Left lung (tissue), 14 donors: ENCODE measurements at places on chromosomes 3 and 15. TPM values are rescaled to one million over a fixed set of nuclear protein-coding genes. Genes with fewer than 3 reads are reported as not detected.

GRCh38 chr3:127822682-127823425 is 539 bp upstream of the MGLL start:
- no peak for DNase-seq
- no peaks in the 10 kb centered on the region for H3K27me3 ChIP-seq
- H3K4me1 ChIP-seq = peaks cover 17% of the 10 kb centered on the region
- peak overlapping the region; percentile 66 for H3K4me3 ChIP-seq
- H3K27ac ChIP-seq = peak overlapping the region; percentile 86
- no peaks in the 10 kb centered on the region for H3K36me3 ChIP-seq

DNA sequence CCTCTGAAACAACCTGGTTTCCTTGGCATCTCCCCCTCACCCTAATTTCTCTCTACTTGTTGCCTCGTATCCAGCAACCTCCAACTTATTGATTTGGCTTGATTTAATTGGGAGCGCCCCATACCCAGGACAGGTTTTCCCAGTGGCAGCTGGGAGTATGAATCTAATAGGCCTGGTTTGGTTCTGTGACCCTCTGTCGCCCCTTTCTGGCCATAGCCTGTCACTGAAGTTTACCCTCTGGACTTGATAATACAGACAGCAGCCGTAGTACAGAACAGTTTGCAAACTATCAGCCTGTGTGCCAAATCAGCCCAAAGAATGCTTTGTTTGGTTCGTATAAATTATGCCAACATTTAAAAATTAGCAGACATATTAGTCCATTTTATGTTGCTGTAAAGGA is 525.1 kb upstream of the GOLIM4 start:
- no peaks in the 10 kb centered on the region for H3K27me3 ChIP-seq
- no peaks in the 10 kb centered on the region for H3K36me3 ChIP-seq
- no peak overlapping the region for H3K27ac ChIP-seq
- no peak for DNase-seq
- no peaks in the 10 kb centered on the region for H3K4me1 ChIP-seq

DNA sequence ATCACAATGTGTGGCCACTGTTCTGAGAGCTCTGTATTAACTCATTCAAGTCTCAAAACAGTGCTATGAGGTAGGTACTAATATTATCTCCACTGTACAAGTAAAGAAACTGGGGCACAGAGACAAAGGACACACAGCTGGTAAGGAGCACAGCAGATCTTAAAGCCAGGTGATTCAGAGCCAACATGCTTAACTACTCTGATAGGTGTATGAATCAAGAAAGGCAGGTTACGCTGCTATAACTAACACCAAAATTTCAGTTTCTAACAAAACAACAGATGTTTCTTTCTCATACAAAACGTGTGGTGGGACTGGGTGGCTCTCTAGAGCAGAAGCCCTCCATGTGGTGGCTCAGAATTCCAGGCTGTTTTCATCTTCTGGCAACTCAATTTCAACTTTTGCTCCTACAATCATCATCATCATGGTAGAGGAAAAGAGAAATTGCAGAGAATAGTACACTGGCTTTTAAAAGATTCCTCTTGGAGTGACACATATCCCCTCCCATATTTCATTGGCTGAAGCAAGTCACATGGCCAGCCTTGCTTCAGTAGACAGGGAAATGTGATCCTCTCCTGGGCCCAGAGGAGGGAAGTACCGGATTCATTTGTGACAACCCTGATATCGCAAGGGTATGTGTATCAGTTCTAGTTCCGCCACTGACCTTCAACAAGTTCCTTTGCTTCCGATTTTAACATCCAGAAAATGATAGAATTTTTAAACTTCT is 126.2 kb upstream of the PTX3 start:
- H3K27me3 ChIP-seq = no peaks in the 10 kb centered on the region
- H3K36me3 ChIP-seq = no peaks in the 10 kb centered on the region
- no peak overlapping the region for H3K27ac ChIP-seq
- no peak overlapping the region for H3K4me3 ChIP-seq

The LYSMD2 gene
- 19.6 TPM for total RNA-seq

The GNAI2 gene
- total RNA-seq = 266 TPM

- H3K36me3 ChIP-seq = no peaks in the 10 kb centered on the region
- H3K4me3 ChIP-seq = no peak overlapping the region
- H3K27me3 ChIP-seq = no peaks in the 10 kb centered on the region
- no peaks in the 10 kb centered on the region for H3K4me1 ChIP-seq
These were observed 85.5 kb upstream of the ROBO2 start for GRCh38 chr3:76954412-76954811.

GRCh38 chr3:126858887-126859286 is 124.0 kb upstream of the PLXNA1 start:
- no peak overlapping the region for H3K4me3 ChIP-seq
- no peaks in the 10 kb centered on the region for H3K4me1 ChIP-seq
- no peaks in the 10 kb centered on the region for H3K36me3 ChIP-seq
- no peaks in the 10 kb centered on the region for H3K27me3 ChIP-seq
- no peak for DNase-seq

The XPC gene
- total RNA-seq = 31.8 TPM

The TRIM42 gene
- total RNA-seq = not detected

The VIPR1 gene
- total RNA-seq = 60.7 TPM

GRCh38 chr3:133125171-133125570 is 87.0 kb downstream of the TMEM108 start:
- no peaks in the 10 kb centered on the region for H3K27me3 ChIP-seq
- H3K4me3 ChIP-seq = no peak overlapping the region
- no peak overlapping the region for H3K27ac ChIP-seq
- H3K4me1 ChIP-seq = no peaks in the 10 kb centered on the region
- no peak for DNase-seq

DNA sequence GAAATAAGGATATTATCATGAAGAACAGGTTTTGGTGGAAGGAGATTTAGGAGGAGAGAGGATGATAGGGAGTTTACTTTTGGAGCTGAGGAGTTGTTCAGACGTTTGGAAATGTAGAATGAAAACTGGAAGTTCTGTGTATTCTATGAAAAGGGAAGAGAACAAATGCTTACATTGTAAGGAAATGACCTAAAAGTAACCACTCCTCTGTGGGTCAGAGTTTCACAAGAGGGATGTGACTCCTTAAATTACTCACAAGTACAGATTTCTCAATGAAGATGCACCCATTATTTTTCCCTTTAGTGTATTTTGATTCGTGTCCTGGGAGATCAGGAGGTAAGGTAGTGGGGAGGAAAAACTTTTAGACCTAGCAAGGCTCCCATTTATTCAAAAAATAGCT is 4.0 kb downstream of the RNF13 start:
- H3K4me3 ChIP-seq = peak overlapping the region; percentile 73
- H3K27ac ChIP-seq = peak overlapping the region; percentile 99
- no peaks in the 10 kb centered on the region for H3K27me3 ChIP-seq
- no peaks in the 10 kb centered on the region for H3K36me3 ChIP-seq
- H3K4me1 ChIP-seq = peaks cover 11% of the 10 kb centered on the region
- DNase-seq = no peak
